ENCODE measurements at places on chromosomes 12 and 14.

DNA sequence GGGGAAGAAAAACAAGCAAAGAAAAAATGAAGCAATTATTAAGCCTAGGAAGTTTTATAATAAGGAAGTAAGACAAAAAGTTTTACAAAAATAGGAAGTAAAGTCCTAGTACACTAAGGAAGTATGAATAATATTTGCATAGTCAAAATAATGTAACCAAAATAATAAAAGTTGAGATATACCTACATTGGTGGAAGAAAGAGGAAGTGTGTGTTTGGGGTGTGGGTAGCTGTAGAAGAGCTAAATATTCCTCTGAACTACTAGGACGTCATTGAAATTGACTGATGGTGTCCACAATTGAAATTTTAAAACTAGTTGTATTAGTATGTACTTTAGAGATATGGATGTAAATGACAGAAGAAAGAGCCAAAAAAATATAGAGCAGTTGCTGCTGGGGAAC, 228.4 kb upstream of the OTX2 start:
- DNase-seq = no peak

- DNase-seq = no peak
Measured at GRCh38 chr14:33679025-33679424, 271.8 kb downstream of the EGLN3 start.

DNA sequence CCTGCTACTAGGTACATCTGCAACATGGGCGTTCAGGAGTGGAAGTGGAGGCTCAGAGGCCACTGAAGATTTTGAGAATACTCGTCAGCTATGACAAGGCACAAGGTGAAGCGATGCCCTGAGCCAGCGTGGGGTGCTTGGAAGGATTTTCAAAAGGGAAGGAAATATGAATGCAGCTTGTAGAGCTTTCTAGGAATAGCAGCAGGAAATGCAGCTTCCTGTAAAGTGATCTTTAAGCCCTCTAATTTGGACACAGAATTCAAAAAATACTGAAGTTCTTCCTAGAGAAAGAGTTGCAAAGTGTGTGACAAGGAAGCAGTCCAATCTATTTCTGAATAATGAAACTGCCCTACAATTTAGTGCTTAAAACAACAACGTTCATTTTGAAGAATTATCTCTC, 13.2 kb upstream of the C1S start:
- no peak for DNase-seq

DNA sequence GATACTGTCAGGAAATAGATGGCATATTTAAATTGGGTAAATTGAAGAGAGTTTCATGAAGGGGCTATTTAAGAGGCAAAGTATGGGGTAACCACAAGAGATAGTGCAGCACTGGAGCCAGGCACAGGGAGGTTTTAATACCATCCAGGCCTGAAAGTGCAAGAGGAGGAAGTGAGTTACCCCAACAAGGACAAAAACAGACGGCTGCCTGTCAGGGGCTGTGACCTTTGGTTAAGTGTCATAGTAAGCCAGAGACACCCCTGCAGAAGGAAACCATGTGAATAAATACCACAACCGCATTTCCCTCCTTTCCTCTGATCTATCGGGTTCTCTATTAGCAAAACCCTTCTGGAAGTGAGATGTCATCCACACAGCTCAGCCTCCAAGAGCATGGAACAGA, 122.0 kb upstream of the DHRS4 start:
- no peak for DNase-seq

- DNase-seq = no peak
Measured at GRCh38 chr14:106813477-106813823, 1287.1 kb downstream of the TMEM121 start.

DNA sequence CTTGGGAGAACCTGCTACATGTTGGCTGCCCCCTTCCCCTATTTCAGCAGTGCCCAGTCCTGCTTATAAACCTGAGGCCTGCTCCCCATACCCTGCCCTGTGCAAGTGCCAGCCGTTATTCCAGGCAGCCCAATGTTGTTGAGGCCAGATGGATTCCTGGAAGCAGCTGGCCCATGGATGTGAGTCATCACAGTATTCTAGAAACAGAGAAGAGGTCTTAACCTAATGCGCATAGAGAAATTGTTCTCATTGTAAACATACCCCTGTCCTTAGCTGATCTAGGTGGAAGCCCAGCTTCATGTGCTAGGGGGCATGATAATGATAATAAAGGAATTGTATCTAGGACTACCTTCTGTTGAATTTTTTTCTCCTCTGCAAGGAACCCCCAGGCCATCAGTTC, 69.7 kb downstream of the TSPAN11 start:
- peak; percentile 10 for DNase-seq

GRCh38 chr12:57630891-57631433, 2.0 kb downstream of the B4GALNT1 start:
- no peak for DNase-seq

GRCh38 chr12:92434607-92435025, 268.2 kb upstream of the PLEKHG7 start:
- DNase-seq = no peak

GRCh38 chr12:50402264-50403000, 1.7 kb downstream of the LARP4 start:
- DNase-seq = no peak

DNA sequence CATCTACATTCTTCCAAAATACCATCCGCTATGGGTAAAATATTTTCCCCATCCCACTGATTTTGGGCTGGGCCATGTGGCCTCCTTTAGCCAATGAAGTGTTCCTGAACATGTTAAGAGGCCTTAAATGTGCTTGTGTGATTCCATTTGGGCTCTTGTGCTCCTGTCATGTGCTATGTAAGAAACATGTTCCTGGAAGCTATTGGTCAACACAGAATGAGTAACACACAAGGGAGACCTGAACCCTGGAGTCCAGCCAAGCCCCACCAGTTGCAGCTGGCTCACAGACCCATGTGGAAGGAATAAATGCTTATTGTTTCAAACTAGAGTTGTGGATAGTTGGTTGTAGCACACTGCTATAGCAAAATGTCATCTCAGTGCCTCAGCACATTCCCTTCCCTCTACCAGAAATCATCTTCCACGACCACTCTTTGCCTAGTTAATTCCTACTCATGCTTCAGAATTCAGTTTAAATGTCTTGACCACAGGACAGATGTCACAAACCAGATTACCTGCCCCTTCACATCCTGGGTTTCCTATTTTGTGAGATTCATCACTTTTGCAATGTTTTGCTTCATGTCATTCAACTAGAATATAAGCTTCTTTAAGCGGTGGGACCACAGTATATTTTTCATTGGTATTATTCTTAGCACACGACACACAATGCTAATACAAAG, 217.3 kb upstream of the EEA1 start:
- no peak for DNase-seq

Data from Right ventricle myocardium superior (tissue), 1 donor.